ENCODE measurements at places on chromosomes 6 and 20. TPM values are rescaled to one million over a fixed set of nuclear protein-coding genes. Genes with fewer than 3 reads are reported as not detected.
A peak's percentile ranks its signal among the peaks of the same experiment; 100 is the strongest.

DNA sequence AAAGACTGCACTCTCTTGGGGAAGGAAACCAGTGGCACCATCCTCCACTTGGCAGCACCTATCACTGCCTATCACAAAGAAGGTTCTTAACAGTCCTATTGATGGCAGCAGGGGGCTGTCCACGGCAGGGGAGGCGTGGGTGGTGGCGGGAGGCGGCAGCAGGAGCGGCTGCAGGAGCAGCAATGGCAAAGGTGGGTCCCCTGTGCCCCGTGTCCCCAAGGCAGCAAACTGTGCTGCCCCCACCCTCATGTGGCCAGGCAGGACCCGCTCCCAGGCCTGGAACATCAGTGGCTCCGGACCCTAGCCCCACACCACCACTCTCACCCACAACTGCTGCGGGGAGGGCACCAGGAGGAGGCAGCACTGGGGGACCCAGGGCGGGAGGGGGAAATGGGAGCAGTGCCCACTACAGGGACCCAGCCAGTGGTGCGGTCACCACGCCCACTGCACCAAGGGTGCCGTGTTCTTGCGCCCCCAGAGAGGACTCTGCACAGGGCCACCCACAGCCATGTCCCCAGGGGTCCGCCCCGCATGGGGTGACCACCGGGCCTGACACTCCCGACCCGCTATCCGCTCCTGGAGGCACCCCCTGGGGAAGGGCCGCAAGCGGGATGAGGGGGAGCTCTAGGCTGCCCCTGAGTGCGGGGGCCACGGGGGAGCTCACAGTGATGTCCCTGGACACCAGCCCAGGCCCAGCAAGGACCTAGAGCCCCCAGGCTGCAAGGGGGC lies 54.6 kb downstream of the GMDS start:
- no peak for DNase-seq

DNA sequence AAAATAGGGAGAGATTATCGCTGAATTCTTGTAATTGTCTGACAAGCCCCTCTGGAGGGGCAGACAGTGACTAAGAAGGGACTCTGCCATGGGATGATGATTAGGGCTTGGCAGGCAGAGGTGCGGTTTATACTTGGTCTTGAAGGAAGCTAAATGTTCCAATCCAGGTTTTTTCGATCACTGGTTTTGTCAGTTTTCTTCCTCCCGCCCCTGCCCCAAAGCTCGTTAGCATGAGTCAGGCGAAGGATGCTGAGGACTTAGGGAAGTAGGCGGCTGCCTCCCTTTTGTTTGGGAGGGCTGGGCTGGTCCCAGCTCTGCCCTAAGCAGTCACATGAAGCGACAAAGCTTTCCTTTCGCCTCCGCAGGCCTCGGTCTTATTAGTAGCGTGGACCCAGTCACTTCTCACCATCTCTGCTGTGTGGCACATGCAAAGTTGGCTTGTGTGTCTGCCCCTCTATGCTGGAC lies 314.2 kb downstream of the CDC5L start:
- no peak for DNase-seq

- DNase-seq = no peak
These were observed 37.4 kb upstream of the GABRR1 start for GRCh38 chr6:89254569-89254968.

GRCh38 chr6:75178757-75179156 lies 27.1 kb downstream of the COL12A1 start:
- DNase-seq = no peak

The GNAS-AS1 gene
- total RNA-seq = 1.8 TPM

DNA sequence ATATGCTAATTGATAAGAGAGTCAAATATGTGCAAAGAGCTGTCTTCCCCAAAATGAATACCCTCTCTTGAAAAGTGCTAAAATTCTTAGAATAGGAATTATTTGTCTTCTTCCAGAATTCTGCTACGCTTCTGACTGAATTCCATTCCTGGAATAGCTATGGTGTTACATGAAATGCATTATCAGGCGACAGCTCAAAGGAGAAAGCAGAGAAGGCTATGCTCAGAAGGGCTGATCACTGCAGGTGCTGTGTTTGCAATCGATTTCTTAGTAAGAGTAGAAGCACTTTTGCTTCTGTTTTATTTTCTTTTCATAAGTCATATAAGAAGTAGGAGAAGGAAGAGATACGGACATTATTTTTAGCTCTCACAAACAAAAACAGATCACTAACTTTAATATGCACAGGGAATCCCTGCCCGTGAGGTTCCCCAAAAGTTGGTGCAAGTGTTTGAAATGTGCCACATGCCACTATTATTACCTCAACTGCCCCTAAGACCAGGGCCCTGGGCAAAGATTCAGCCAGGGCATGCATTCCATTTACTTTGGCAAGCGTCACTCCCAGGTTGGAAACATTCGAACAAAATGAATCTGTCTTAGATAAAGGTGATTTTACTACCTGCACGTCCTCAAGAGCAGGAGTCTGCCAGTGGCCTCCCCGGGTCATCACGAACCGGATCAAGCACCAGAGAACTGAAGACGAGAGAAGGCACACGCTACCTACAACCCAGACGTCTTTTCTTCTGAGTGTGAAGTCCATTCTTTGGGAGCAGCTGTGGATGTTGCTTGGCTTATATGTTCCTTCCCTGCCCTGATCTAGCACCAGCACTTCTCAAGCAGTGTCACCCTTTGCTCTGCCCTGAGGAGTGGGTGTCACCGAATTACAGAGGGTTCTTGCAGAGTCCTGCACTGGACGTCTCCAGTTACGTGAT lies 7.2 kb downstream of the MYLK4 start:
- DNase-seq = no peak

The SIRPB1 gene
- 0.74 TPM for total RNA-seq

The ARHGAP18 gene
- 112 TPM for total RNA-seq

GRCh38 chr20:31861385-31862156 lies 8.8 kb downstream of the DUSP15 start:
- no peak for DNase-seq

The WFDC11 gene
- not detected for total RNA-seq

GRCh38 chr20:43322851-43323250 lies 133.1 kb upstream of the PTPRT start:
- peak; percentile 7 for DNase-seq

The VNN1 gene
- total RNA-seq = 0.71 TPM

The PDE7B gene
- total RNA-seq = not detected

- DNase-seq = no peak
These were observed 4.9 kb downstream of the FRMD1 start for GRCh38 chr6:168073937-168074730.

DNA sequence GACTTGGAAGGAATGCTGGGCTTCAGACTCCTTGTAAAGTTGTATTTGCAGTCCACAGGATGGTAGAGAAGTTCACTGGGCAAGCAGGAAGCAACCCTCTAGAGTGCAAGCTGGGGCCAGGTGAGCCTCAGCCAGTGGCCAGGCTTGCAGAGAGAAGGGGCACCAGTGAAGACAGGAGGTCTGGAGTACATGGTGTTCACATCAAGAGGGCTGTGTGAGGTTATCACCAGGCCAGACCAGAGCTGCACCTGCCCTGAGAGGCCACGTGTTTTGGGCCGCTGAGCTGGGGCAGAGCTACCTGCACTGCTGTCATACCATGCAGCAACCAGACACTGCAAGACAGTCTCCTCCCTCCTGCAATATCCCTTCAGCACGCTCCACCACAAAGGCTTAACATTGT lies 79.0 kb downstream of the SH3BGRL2 start:
- no peak for DNase-seq

GRCh38 chr20:43188234-43188653 lies 1.5 kb downstream of the PTPRT start:
- DNase-seq = no peak

GRCh38 chr20:59307270-59307669 lies 6.9 kb downstream of the EDN3 start:
- DNase-seq = no peak

- DNase-seq = peak; percentile 87
These were observed 36.4 kb downstream of the MYLK4 start for GRCh38 chr6:2714111-2714895.

DNA sequence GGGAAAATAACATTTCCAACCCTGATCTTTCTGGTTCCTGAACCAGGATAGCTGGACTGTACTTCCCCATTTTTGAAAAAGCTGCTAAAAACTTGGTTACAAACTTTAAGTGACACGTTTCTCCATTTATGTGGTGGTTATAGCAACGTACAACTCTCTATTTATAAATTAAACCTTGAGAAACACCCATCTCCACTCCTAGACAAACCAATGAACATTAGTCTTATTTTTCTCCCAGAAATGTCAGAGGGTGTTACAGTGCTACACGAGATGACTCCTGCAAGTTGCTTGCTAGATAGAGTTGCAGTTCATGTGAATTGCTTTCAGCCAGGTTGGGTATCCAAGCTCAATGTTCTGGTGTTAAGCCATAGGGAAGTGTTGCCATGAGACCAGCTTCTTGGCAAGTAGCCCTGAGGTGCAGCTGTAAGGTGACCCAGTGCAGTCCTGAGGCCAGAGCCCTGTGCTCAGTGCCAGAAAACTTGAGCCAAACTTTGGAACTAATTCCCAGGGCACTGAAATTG lies 51.3 kb upstream of the REV3L start:
- peak; percentile 9 for DNase-seq

DNA sequence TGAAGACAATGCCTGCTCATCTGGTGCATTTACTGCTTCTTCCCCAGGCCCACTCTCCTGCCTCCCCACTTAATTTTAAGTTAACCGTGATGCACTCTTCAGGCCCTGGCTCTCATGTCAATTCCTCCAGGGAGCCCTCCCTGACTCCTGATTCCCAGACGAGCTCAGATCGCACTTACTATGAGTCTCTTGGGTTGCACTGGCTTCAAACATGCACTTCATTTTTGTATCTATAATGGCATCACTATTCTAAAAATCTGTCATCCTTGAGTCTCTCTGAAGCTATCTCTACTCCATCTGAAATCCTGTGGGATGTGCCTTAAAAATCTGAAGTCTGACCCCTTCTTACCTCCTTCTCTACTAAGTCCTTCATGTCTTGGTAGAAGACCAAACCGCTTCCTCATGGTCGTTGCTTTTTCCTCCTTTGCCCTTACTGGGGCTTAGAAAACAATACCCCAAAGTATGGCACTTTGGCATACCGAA lies 24.7 kb downstream of the COX4I2 start:
- no peak for DNase-seq

DNA sequence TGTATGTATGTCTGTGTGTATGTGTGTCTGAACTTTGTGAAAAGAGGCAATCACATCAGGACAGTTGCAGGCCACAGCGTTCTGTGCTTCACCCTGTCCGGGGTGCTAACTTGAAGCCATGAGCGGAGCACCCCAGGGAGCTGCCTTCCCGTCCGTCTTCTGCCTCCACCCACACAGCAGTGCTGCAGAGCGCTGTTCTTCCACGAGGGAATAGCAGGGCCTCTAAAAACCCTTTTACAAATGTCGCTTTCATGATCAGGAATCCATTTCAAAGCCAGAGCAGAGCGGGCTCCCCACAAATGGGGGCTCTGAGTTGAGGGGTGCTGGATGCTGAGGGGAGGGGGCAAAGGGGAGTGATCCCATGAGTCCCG lies 131.5 kb downstream of the RNASET2 start:
- no peak for DNase-seq

The THEMIS gene
- not detected for total RNA-seq

DNA sequence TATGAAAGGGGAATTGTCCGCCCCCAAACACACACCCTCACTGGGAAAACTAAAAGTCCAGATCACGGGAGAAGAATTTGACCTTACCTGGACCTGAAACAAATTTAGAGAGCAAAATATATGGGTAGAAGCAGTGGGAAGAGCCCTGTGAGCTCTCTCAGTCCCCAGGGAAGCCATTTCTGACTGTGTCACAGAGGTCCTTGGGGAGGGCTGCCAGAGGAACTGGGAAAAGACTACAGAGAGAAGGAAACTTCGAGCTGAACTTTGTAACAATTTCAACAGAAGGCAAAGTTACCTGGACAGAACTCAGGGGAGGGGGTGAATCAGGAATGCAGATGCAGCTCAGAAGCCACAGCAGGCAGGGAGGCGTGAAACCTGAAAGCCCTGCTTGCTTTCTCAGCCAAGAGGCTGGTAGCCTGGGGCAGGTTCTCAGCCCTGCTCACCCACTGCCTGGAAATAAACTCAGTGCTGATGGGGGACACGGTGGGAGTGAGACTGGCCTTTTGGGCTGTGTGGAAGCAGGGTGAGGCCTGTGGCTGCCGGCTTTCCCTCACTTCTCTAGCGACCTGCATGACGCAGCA lies 163.8 kb downstream of the TMEM200A start:
- no peak for DNase-seq

The GGTLC1 gene
- total RNA-seq = not detected

GRCh38 chr6:131183427-131184095 lies 48.3 kb downstream of the AKAP7 start:
- no peak for DNase-seq

DNA sequence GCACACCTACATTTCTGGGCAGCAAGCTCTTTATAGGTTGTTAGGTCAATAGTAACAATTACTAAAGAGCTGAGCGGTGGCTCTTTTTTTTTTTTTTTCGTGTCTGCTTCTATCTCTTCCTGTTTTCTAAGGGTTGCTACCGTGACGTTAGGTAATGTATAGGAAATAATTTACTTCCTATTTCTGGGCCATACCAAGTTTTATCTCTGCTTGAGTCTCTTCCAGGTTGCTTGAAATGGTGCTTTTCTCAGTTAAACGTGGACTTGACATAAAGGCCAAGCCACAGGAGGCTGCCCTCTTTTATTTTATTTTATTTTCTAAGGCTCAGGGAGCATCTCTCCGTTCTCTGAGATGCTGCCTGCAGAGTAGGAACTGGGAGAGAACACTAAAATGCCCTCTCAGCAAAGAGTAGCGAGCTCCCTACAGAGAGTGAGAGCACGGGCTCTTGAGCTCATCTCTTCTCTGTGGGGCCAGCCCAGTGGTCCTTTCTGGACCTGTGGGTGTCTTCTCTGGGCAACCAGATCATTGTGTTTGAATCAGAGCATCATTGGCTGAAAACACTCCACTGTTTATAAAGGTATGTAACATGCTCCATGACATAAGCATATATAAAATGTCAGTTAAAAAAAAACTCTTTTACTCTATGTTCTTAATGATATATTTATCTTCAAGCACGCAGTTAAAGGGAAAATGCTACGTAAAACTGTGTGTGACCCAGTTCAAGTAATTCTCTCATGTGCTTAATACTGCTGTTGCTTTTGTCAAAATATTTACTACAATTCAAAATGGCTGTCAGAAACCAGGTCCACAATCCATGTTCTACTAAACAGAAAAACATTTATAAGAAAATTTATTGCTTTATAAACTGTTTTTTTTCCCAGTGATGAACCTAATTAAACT lies at the start of gene ZNF831:
TSS of gene ZNF831 (plus strand) at position 191 of the 900 bp plus-strand sequence. CDS start 27,199 bp downstream, outside the sequence.
- no peak for DNase-seq

GRCh38 chr20:16025084-16025483 lies 548.2 kb downstream of the KIF16B start:
- DNase-seq = no peak

- DNase-seq = no peak
These were observed 10.2 kb upstream of the FOXC1 start for GRCh38 chr6:1599469-1599868.

GRCh38 chr6:121932076-121932991 lies 467.1 kb upstream of the HSF2 start:
- peak; percentile 91 for DNase-seq

- DNase-seq = no peak
These were observed 21.0 kb downstream of the WASF1 start for GRCh38 chr6:110158479-110158878.

GRCh38 chr6:98056955-98057354 lies 773.9 kb upstream of the MMS22L start:
- DNase-seq = no peak

Measured in A172 (cell line).